Purkinje cell (primary cell): ENCODE measurements at places on chromosomes 4 and X. TPM values are rescaled to one million over a fixed set of nuclear protein-coding genes. Genes with fewer than 3 reads are reported as not detected.

CLGN gene
- polyA plus RNA-seq = 1.2 and 3.9 TPM in 2 replicates

WAS gene
- not detected in 2 replicates for polyA plus RNA-seq

HSD17B13 gene
- polyA plus RNA-seq = 0.31 and 1.1 TPM in 2 replicates

TCEAL1 gene
- polyA plus RNA-seq = 77.7 and 137 TPM in 2 replicates

BGN gene
- 0.10 TPM in 1 of 2 replicates, not detected in the other for polyA plus RNA-seq

UGT2A1 gene
- not detected in 2 replicates for polyA plus RNA-seq

SMR3B gene
- polyA plus RNA-seq = not detected in 2 replicates

RXFP1 gene
- polyA plus RNA-seq = 10.5 TPM in 1 of 2 replicates, not detected in the other
